ENCODE measurements at places on chromosomes 12 and 14.

DNA sequence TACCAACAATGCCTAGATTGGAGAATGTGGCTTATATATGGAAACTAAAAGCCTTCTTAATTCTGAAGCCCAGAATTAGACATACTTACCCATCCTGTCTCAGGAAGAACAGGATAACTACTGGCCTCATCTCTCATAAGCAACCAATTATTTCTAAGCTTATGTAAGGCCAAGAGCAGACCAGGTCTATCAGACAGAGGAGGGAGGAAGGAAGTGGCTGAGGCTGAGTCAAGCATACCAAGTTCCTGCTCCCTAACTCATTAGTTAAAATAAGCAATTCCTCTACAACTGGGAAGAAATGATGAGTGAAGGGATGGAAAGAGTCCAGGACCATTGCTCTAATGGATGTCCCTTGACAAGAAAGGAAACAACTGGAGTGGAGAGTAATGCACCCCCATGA lies 27.0 kb upstream of the INSM2 start:
- no peak for DNase-seq

DNA sequence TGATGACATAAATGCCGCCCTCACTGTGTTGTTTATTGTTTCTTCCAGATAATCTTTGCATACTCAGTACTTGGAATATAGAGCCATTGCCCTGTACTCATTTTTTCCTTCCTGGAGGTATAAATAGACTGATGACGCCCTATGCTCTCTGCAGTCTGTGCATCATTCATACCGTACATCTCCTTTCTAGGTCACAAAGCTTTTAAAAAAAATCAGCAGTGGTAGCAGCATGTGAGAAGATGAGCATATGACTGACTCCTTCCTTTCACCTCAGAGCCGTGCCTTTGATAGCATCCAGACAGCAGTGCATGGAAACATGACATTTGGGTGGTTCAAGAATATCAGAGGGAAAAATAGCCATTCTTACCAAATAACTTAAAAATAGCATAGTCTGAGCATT lies 77.3 kb downstream of the PDE3A start:
- DNase-seq: no peak

DNA sequence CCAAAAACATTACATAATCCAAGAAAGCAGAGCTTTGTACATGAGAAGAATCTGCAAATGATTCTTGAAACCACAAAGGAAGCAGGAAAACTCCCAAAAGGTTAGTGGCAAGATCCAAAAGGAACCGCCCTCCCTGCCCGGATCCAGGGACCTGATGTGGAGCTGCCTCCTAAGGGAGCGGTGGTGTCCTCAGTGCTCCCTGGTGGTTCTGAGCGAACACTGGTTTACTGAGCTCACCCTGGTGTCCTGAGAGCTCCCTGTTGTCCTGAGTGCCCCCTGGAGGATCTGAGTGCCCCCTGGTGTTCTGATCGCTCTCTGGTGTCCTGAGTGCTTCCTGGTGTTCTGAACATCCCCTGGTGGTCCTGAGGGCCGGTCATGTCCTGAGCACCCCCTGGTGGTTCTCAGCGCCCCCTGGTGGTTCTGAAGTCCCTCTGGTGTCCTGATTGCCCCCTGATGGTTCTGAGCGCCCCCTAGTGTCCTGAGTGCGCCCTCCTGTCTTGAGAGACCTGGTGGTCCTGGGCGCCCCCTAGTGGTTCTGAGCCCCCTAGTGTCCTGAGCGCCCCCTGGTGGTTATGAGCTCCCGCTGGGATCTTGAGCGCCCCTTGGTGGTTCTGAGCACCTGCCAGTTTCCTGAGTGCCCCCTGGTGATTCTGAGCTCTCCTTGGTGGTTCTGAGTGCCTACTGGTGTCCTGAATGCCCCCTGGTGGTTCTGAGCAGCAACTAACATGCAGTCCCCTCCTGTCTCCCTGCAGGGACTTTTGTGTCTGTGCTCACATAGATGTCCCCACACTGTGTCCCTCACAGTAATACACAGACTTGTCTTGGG lies 891.1 kb downstream of the TMEM121 start:
- peak; percentile 80 for DNase-seq

- DNase-seq: no peak
Observed at GRCh38 chr14:31677630-31678029, 116.4 kb downstream of the NUBPL start.

DNA sequence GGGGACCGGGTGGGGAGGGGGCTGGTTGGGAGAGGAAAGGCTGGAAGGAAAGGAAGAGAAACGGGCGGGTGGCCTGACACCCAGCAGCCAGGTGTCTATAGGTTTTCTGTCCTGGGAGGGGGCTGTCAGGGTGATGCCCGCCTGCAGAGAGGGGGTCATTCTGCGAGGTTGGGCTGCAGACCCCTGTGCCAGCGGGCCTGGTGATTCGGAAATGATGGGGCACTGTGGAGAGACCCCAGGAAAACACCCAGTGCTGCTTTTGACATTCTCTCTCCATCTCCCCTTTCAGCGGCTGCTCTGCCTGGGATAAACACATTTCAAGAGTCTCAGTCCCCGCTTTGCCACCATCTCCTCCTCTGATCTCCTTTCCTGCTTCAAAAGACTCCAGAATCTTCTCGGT lies 168.5 kb upstream of the RTL1 start:
- DNase-seq: no peak

DNA sequence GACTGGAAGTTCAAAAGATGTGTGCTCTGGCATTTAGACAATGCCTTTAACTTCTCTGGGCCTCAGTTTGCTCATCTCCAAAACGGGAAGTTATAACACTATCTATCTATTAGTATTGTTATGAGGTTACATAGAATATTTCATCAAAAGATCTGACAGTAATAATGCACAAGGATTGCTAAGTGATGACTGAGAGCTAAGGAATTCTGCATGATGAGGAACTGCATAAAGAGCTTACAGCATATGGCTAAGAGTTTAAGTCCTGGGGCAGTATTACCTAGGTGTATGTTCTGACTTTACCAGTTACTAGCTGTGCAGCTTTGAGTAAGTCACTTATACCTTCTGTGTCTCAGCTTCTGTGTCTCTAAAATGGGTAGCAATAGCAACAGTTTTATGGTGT lies 160.1 kb upstream of the TMPO start:
- DNase-seq: no peak

GRCh38 chr14:31933716-31934115 lies 143.4 kb upstream of the ARHGAP5 start:
- DNase-seq: no peak

GRCh38 chr12:61137677-61138414 lies 1122.4 kb upstream of the USP15 start:
- no peak for DNase-seq

DNA sequence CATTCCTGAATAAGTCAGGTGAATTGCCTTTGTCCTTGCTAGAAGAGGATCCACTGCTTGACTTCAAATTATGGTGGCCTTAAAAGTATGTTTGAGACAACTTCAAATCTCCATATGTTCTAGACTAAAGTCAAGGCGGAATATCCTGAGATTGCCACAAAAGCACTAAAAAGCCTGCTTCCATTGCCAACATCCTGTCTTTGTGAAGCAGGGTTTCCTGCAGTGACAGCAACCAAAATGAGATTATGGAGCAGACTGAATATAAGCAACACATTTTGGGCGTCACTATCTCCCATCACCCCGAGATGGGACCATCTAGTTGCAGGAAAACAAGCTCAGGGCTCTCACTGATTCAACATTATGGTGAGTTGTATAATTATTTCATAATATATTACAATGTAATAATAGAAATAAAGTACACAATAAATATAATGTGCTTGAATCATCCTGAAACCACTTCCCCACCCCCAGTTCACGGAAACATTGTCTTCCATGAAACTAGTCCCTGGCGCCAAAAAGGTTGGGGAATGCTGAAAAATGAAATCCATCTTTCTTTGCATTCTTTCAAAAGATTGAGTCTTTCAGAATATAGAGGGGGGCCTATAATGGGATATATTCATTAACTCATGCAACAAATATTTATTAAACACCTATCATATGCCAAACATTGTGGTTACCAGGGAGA lies 143.7 kb downstream of the GPHN start:
- DNase-seq: no peak

DNA sequence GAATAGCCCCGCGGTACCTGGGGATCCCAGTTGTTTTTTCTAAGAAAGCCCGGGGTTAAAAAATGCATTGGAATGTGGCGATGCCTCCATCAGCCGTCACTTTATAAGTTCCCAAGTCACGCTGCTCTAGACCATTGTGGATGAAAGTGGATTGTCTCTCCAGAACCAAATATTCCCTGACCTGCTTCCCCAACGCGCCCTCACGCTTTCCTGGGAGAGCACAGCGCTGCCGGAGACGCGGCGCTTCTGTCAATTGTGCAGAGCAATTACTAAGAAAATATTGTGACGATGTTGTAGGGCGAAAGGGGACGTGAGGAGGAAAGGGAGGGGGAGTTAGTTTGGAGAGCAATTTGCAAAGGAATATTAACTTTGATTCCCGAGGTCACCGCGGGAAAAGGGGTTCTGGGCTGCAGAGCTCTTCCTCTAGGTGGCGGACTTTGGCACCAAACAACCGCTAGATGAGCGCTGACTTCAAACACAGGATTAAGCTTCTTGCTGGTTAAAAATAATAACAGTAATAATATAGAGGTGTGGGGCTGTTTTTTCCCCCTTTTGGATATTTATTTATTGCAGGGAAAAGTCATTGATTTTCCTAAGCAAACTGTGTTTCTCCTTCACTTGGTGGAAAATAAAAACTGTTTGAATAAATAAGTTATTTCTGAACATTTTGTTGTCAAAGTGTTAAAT lies 9.6 kb upstream of the FOXG1 start:
- DNase-seq: peak; percentile 57

- no peak for DNase-seq
Observed at GRCh38 chr12:98741556-98742265, 96.6 kb downstream of the APAF1 start.

- no peak for DNase-seq
Observed at GRCh38 chr14:90299408-90299807, 32.3 kb downstream of the NRDE2 start.

DNA sequence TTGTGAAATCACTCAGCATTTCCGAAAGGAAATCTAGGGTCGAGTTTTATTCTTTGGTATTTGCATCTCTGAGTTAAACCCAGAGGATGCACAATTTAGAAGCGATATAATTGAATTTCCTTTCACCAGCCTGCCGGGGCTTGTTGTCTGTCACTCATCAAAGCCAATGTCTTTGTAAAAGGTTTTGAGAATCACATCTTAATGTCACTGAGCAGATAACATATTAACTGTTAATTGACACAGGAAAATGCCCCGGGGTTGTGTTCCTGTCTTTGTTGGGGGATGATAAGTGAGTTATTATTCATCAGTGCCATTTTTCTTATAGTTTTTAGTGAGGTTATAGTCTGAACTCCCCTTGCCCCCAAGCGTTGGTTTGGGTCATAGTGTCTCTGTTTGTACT lies 73.4 kb downstream of the DUSP6 start:
- DNase-seq: no peak

DNA sequence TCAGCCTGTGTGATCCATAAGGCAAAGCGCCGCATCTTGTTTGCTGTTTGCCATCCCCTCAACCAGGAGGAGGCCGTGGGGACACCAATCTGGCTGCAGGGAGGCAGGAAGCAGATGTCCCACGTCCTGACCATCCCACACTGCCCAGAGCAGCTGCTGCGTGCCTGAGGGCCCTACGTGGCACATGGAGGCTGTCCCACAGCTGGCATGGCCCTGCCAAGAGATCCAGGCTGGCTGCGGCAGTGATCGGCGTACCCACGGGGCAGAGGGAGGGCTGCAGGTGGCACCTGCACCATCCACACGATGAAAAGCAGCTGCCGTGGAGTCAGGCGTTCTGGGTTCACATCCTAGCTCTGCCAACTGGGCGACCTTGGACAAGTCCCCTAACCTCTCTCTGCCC lies 42.0 kb downstream of the NCOR2 start:
- DNase-seq: no peak

DNA sequence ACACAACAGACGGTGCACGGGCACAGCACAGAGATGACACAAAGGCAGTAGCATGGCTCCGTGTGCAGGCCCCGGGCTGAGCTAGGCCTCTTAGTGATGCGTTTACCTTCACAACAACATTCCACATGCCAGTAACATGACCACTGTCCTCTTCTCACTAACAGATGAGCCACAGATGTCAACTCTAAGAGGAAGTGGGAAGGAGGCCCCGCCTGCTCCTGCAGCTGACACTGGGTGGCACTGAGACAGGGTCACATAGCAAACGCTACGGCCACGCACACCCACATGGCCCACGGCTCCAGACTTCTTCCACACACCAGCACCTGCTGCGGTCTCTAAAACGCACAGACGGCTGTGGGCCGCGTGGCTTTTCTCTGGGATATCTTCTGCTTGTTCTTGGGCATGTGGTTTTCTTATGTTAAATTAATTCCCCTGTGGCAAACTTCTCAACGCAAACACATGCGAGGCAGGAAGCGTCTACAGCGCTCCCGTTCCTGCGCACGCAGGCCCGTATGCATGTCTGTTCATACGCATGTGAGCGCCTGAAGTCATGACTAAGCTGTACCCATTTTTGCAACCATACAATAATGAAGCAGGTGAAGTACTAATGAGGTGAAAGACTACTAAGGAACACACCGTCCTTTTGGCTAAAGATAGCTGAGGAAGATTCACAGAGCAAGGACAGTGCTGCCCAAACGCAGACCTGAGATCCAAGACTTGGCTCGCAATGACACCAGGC lies 26.8 kb downstream of the AMN start:
- peak; percentile 52 for DNase-seq

- DNase-seq: no peak
Observed at GRCh38 chr12:132622437-132623071, 4.0 kb downstream of the P2RX2 start.

GRCh38 chr12:53984901-53985691 lies at the start of gene HOXC10:
Gene HOXC10, plus strand, starts transcription at chr12:53985146. Its CDS starts 114 bp downstream, at chr12:53985260.
- DNase-seq: peak; percentile 91

DNA sequence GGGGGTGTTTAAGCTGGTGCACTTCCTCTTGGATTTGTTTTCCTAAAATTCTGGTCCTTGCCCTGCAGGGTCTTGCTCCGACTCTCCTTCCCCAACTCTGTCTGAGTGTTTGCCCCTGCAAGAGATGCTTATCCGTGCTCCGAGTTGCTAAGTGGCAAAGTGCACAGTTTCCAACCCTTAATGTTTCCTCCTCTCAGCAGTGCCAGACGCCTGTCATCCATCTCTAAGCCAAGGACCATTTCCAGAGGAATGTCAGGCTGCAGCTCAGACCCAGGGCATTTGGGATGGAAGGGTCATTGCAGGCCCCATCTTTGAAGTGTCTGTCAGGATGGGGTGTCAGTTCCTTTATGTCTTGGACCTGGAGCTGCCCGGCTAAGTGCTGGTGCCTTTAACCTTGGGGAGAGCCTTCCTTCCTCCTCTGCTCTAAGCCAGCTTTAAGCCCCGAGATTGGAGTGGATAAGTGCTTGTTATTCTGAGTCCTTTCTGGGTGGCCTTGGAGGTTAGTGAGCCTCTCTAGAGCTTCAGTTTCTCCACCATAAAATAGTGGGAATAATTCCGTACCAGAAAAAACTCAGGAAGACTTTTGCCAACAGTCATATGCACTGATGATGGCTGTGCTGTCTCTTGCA lies 15.0 kb downstream of the WNT5B start:
- DNase-seq: no peak

Measured in GM13976 (cell line).